ENCODE measurements at places on chromosomes 16 and 17.

- no peak for DNase-seq
Measured at GRCh38 chr17:55233840-55234239, 30.9 kb upstream of the HLF start.

DNA sequence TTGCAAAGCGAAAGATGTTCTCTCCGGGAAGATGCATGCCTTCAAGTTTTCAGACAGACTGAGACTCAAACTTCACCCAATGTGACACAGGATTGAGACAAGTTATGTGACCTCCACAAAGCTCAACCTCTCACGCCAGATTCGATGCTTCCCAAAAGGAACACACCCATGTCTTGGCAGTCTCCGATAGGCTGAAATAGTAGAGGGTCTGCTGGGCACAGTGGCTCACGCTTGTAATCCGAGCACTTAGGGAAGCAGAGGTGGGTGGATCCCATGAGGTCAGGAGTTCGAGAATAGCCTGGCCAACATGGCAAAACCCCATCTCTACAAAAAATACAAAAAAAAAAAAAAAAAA, 22.1 kb downstream of the ZFHX3 start:
- no peak for DNase-seq

DNA sequence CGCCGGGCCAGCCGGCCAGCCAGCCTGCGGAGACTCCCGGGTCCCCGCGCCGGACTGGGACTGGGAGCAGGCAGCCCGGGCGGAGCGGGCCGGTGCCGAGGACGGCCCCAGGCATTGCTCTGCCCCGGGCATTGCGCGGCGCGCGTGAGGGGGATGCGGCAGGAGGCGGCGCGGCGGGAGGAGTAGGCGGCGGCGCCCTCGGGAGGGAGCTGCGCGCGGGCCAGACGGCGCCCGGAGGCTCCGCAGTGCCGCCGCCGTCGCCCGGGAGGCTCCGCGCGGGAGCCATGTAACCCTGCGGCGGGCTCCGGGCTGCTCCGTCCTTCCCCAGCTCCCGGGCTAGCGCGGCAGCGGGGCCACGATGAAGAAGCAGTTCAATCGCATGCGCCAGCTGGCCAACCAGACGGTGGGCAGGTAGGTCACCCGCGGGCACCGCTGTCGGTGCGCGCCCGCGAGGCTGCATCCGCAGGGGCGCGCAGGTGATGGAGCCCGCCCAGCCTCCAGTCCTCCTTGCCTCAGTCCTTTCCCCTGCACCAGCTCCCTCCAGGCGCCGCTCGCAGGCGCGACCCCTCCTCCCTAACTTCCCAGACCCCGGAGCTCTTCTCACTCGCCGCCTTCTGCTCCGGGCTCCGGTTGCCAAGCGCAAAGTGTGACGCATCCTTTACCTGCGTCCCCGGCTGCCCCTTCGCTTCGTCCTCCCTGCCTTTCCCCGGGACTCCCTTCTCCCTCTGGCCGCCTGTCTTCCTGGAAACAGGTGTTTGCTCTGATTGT, at the start of gene ARHGAP44:
ARHGAP44 (plus strand) TSS at position 18 of the 768 bp plus-strand sequence; CDS start at position 359, 341 bp downstream.
- peak; percentile 1 for DNase-seq

DNA sequence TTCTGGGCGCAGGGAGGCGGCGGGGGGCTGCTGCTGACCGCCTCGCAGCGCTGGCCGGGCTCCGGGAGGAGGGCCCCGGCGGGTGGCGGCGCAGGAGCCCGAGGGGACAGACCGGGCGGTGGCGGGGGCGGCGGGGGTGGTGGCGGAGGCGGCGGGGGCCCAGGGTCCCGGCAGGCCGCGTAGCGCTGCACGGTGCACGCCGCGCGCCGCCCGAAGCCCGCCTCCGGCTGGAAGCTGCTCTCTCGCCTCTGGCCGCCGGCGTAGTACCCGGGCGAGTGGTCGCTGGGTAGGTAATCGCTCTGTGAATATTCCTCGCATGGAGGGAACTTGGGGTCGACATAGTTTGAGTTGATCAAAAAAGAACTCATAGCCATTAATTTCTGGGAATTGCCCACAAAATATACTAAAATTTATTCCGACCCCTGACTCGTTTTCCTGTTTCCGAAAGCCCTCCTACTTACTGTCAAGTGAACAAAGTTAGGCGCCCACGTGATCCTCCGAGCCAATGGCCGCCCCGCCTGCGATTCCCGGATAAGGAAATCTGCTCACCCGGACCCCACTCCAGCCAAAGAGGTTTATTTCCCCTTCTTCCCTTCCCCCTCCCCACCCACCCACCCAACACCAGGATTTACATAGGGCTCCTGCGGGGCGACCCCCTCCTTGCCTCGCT, at the start of gene HOXB4:
HOXB4 (minus strand) TSS at position 405 of the 670 bp plus-strand sequence; CDS start at position 374, 31 bp downstream.
- DNase-seq, result no peak

GRCh38 chr16:3025032-3026002, 1.5 kb downstream of the THOC6 start:
- no peak for DNase-seq

- DNase-seq, result no peak
Measured at GRCh38 chr17:36014946-36015345, 2.8 kb downstream of the CCL23 start.

GRCh38 chr17:55770196-55770870, 19.5 kb downstream of the PCTP start:
- DNase-seq, result peak; percentile 29

DNA sequence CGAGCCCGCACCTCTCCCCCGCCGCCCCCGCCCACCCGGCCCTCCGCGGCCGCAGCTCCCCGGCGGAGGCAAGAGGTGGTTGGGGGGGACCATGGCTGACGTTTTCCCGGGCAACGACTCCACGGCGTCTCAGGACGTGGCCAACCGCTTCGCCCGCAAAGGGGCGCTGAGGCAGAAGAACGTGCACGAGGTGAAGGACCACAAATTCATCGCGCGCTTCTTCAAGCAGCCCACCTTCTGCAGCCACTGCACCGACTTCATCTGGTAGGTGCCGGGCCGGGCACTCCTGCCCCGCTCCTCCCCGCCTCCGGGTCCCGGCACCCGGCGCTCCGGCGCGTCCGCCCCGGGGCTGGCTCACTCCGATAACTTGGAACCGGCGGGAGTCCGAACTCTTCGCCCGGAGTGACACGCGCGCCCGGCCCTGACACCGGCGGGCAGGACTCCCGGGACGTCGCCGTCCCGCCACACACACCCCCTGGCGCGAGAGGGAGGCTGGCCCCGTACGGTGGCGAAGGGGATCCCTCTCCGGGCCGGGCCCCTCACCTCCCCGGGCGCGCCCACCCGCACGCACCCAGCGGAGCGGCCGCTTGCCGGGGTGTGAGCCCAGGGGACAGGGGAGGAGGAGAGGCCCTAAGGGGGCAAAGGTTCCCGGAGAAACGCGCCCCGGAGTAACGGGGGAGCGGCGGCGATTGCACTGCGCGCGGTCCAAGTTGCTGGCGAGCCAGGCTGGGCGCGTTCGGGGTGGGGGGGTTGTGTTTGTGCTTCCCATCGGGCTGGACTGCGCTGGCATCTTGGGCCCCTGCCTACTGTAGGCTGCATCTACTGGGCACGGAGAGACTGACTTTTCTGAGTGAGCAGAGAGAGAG, 581 bp downstream of the PRKCA start:
- no peak for DNase-seq

DNA sequence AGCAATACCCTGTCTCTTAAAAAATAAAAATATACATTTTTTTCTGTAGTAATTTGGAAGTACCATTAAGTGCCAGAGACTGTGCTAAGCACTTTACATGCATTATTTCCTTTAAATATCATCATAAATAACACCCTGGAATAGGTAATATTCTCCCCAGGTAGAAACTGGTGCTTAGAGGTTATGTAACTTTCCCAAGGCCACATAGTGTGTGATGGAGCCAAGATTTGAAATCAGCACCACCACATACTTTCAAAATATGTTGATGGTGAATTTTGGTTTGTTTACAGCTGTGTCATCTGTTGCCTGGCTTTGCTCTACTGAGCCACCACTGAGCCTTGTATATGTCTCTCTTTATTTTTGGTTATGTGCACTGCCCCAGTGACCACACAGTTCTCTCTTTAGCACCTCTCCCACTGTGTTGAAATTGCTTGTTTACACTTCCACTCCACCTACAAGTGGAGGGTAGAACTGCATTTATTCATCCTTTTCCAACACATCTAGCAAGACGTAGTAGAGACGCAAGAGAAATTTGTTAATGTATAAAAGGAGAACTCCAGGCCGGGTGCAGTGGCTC, 19.0 kb upstream of the NBR1 start:
- no peak for DNase-seq

GRCh38 chr17:83058266-83058798, 21.1 kb upstream of the METRNL start:
- no peak for DNase-seq

DNA sequence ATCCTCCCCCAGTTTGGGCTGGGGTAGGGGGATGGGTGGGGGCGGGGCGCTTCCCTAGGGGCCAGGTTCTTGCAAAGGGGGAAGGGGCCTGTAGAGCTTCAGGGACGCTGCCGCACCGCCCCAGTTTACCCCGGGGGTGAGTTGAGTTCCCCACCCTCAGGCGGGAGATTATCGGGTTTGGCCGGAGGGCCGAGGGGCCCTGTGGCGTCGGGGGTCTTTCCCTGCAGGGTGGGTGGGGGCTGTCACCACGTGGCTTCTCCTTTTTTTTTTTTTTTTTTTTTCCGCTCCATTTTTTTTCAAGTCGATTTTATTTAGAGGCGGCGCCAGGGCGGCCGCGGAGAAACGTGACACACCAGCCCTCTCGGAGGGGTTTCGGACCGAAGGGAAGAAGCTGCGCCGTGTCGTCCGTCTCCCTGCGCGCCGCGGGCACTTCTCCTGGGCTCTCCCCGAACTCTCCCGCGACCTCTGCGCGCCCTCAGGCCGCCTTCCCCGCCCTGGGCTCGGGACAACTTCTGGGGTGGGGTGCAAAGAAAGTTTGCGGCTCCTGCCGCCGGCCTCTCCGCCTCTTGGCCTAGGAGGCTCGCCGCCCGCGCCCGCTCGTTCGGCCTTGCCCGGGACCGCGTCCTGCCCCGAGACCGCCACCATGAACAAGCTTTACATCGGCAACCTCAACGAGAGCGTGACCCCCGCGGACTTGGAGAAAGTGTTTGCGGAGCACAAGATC, at the start of gene IGF2BP1:
IGF2BP1 (plus strand) TSS at position 283 of the 724 bp plus-strand sequence; CDS start at position 644, 361 bp downstream.
- DNase-seq, result no peak

- no peak for DNase-seq
Measured at GRCh38 chr16:61993108-61993507, 43.1 kb downstream of the CDH8 start.

GRCh38 chr16:14668556-14669223, 25.4 kb downstream of the PLA2G10 start:
- no peak for DNase-seq

GRCh38 chr17:18191236-18191667, 7.6 kb downstream of the ALKBH5 start:
- DNase-seq, result no peak

- DNase-seq, result no peak
Measured at GRCh38 chr16:3959148-3959547, 78.6 kb upstream of the CREBBP start.

DNA sequence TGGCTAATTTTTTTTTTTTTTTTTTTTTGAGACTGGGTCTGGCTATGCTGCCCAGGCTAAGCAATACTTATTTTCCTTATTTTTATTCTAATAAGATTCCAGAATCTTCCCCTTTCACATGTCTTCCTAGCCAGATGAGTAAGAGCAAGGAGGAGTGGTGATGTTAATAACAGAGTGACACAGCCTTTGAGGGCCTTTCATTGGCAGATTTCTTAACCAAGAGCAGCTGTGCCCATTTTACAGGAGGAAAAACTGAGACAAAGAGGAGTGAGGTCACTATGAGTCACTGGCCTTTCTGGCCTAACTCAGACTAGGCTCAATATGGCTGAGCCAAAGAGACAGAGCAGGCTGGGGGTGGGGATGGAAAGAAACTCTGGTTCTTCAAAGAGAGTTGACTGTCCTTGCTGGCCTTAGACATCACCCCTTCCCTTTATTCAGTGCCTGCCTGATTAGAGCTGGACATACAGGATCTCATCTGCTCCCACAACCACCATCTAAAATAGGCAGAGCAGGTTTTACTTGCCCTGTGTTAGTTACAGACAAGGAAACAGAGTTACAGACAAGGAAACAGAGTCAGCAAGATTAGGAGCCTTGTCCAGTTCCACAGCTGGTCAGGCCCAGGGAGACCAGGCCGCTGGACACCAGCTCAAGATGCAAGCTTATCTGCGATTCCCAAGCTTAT, 50.0 kb upstream of the TOB1 start:
- no peak for DNase-seq

- DNase-seq, result no peak
Measured at GRCh38 chr16:78258375-78259065, 159.1 kb downstream of the WWOX start.

- DNase-seq, result no peak
Measured at GRCh38 chr16:82583422-82583821, 43.3 kb upstream of the CDH13 start.

DNA sequence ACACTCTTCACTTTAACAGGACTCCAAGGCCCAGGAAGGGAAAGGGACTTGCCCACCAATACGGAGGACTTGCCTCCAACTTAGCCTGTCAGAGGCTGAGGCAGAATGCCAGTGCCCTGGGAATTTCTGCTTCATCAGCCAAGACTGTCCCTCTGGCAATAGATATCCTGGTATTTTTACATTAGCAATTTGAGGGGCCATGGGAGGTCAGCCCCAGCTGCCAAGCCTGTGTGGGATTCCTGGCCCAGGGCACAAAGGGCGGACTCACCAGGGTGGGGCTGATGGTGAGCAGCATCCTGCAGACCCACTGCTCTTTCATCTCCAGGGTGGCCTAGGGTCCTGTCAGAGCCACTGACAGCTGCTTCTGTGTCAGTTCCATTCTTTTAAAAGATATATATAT, 78.3 kb upstream of the CIBAR2 start:
- no peak for DNase-seq

DNA sequence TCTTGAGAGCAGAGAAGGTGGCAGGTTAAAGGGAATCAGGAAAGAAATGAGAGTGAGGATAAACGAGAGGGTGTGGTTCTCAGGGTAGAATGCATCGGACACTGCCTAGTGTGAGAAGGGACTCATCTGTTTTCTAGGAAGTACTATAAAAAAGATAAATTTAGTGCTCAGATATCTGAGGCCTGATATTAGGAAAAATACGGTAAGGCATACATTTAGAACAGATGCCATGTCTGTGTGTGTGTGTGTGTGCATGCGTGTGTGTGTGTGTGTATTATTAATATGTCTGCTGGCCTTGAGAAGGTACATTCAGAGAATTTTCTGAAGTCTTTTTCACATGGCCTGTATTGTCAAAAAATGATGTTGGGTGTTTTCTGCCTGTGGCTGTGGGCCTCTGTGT, 414.8 kb downstream of the MAF start:
- DNase-seq, result no peak

DNA sequence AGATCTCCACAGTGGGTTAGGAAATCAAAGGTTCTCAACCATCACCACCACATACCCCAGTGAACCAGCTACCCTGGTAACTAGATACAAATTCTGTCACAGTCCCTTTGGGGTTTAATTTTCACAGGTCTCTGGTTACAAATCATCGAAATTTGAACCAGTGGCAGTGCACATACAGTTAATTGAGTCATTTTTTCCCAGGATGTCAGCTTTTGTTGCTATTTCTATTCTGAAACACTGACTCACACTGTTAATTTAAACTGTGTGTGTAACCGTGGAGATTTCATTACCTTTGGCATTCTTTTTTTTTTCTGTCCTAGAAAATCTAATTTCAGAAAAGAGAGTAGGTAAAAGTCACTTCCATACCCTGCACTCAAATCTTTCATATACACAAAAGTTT, 511.5 kb downstream of the TOX3 start:
- DNase-seq, result no peak

GRCh38 chr17:10229181-10229580, 30.8 kb upstream of the GAS7 start:
- DNase-seq, result no peak
